ENCODE measurements at places on chromosomes 11 and 22. TPM values are rescaled to one million over a fixed set of nuclear protein-coding genes. Genes with fewer than 3 reads are reported as not detected.

- DNase-seq = no peak
Observed at GRCh38 chr11:6385046-6385777, 5.1 kb upstream of the SMPD1 start.

DNA sequence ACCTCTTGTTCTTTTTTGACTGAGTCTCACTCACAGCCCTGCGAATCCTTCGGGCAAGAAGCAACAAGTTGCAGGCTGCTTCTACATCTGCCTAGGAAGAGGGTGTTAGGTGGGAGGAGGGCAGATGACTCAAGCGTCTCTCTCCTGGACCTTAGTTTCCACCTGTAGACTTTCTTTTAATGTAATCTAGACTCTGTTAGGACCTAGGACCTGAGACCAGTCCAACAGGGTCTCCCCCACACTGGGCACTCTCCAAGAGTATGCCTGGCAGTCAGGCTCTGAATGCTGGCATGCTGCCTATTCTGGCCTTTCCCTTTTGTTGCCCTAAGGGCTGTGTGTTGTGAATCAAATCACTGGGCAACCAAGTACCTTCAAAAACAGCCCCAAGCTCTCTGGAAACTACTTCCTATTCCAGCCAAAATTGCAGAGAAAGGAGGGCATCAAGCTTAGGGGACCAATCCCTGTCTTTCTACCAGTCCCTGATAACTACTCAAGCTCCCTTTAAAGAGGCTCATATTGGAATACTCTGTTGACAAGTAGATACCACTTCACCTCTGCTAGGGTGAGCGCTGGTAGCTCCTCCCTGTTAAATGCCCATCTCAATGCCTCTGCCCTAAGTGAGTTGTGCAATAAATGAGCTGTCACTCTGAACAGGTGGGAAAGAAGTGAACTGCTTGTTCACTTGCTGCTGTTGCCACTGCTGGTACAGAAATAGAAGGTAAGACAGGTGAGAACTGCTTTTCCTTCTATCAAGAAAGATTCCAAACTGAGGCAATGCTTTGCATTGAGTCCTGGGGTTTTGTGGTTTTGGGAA, at the start of gene BBOX1:
Gene BBOX1, plus strand, starts transcription at position 514 of the 814 bp plus-strand sequence. CDS start 14,616 bp downstream, outside the sequence.
- DNase-seq = peak; percentile 96

GRCh38 chr22:45308391-45308956, 1.3 kb upstream of the FAM118A start:
- DNase-seq = no peak

Gene HSCB
- polyA plus RNA-seq = 10.4 TPM

DNA sequence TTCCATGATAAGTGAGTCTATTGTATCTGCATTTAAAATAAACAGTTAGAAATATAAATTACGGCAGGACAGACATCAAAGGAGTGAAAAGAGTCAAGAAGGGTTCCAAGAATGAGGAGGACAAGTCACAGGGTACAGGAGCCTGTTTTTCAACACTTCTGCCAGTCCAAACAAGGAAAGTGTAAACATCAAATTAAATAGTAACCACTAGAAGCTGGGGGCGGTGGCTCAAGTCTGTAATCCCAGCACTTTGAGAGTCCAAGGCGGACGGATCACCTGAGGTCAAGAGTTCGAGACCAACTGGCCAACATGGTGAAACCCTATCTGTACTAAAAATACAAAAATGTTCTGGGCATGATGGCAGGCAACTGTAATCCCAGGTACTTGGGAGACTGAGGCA, 219.6 kb downstream of the LUZP2 start:
- DNase-seq = no peak

DNA sequence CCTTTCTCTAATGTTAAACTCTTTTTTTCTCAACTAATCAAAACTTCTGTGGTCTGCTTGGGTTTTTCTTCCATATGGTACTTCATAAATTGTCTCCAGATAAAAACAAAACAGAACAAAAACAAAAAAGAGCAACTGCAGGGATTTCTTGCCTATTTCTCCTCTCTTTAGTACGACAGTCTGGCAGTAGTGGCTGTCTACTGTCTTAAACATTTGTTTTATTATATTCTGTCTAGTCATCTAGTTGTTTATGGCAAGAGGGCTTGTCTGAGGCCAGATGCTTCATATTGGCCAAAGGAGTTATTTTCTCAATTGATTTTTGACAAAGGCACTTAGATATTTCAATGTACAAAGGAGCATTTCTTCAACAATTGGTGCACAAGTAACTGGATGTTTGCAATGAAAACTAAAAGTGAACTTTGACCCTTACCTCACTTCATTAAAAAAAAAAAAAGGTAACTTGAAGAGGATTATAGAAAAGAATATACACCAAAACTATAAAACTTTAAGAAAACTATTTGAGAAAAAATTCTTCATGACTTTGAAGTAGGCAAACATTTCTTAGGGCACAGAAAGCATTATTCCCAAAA, 404.2 kb downstream of the LUZP2 start:
- DNase-seq = no peak

Gene UQCC3
- polyA plus RNA-seq = 11.8 TPM

GRCh38 chr11:47308050-47308823, 38.3 kb downstream of the MADD start:
- DNase-seq = no peak

Gene LRRC56
- polyA plus RNA-seq = 0.35 TPM

- DNase-seq = no peak
Observed at GRCh38 chr11:64745189-64745520, 1.2 kb upstream of the RASGRP2 start.

- no peak for DNase-seq
Observed at GRCh38 chr11:17924713-17925112, 88.1 kb downstream of the SERGEF start.

DNA sequence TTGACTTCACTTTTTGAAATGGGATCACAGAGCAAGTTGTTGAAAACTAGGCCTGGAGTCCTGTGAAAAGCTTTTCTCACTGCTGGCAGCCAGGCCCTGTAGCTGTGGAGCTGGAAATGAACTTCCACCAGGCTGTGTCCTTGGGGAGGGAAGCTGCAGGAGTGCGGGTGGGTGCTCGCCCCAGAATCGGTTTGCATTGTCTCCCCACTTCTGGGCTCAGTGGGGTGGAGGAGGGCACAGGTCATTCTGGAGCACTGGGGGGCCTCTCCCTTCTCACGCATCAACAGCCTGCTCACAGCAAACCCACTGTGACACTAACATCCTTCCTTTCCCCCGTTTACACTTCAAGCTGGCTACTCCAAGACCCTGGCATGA, 15.2 kb downstream of the GLB1L2 start:
- no peak for DNase-seq

DNA sequence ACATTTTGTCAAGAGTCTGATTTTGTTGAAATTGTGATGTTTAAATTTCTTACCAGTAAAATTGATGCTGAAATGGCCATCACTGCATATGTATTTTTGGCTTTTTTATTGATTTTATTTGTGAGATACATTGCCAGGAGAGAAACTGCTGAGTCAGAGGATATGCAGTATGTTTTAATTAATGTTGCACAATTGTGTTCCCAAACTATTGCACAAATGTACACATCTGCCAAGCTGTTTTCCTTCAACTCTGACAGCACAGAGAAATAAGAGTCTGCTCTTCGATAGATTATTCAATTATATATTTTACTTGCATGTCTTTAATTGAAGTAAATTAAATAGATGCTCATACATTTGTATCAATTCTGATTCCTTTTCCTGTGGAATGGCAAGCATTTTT, 640.2 kb upstream of the LUZP2 start:
- DNase-seq = peak; percentile 3

Gene MGAT3
- not detected for polyA plus RNA-seq

- peak; percentile 97 for DNase-seq
Observed at GRCh38 chr11:93054881-93055280, 85.4 kb downstream of the MTNR1B start.

Gene HDHD5
- polyA plus RNA-seq = 54.7 TPM

Gene RIBC2
- polyA plus RNA-seq = 1.0 TPM

Gene CD3D
- polyA plus RNA-seq = not detected

- no peak for DNase-seq
Observed at GRCh38 chr11:18773104-18773503, 18.5 kb downstream of the PTPN5 start.

Gene KIF18A
- 6.8 TPM for polyA plus RNA-seq

GRCh38 chr11:110919241-110919922, 207.1 kb upstream of the ARHGAP20 start:
- no peak for DNase-seq

- no peak for DNase-seq
Observed at GRCh38 chr11:77096591-77097019, 6.0 kb upstream of the OMP start.

Gene ANGPTL5
- polyA plus RNA-seq = not detected

GRCh38 chr11:68213555-68214172, 568 bp upstream of the KMT5B start:
- peak; percentile 91 for DNase-seq

Gene OR8G1
- not detected for polyA plus RNA-seq

Gene SCGB1D2
- not detected for polyA plus RNA-seq

Gene MMP1
- 22.1 TPM for polyA plus RNA-seq

- DNase-seq = no peak
Observed at GRCh38 chr22:22733881-22734373, 89.5 kb downstream of the GGTLC2 start.

Gene CNIH2
- 0.62 TPM for polyA plus RNA-seq

Data from mammary epithelial cell (primary cell).